HTR-8/SVneo (cell line): ENCODE measurements at places on chromosomes 5 and 9.

DNA sequence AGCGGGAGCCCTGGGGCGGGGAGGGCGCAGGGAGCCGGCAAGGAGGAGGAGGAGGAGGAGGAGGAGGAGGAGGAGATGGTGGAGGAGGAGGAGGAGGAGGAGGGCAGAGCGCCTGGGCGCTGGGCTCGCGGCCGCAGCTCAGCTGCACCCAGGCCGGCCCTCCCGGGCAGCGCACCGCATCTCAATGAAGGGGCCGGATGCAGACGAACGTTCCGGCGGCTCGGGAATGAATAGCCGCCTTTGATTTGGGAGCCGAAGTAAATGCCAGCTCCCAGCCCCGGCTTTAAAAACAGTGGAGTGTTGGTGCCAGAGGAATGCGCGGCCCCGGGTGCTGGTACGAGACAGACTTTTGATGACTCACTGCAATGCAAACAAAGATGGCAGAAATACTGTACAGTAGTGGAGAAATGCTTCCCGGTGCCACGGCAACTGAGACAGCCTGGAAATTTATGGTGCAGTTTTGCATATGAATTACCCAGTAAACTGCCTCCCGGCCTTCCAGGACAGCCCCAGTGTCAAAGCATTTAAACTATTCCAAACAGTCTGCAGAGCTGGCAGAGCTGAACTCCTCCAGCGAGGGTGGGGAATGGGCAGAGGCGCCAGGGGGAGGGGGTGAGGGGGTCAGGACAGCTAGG is 43.1 kb downstream of the NACC2 start:
- peak; percentile 86 for DNase-seq

- no peak for DNase-seq
These were observed 77.8 kb downstream of the FSTL4 start for GRCh38 chr5:133534566-133534965.

- DNase-seq, result no peak
These were observed 86.7 kb downstream of the GOLPH3 start for GRCh38 chr5:32087086-32088082.

DNA sequence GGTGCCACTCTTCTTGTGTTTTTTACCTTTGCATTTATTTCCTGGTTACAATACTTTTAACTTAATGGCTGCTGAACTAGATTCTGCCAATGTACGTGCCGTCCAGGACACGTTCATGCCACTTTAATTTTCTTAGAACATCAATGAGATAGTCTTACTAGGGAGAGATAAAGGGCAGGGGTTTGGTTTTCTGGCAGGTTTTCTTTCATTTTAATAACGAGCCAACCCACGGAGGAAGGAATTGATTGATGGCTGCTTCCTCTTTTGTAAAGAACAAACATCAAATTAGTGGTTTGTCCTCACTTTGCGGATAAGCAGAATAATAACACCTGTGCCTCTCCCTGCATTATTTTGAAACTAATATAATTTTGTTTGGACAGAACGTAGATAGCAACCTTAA is 135.7 kb downstream of the DOCK8 start:
- DNase-seq, result no peak

DNA sequence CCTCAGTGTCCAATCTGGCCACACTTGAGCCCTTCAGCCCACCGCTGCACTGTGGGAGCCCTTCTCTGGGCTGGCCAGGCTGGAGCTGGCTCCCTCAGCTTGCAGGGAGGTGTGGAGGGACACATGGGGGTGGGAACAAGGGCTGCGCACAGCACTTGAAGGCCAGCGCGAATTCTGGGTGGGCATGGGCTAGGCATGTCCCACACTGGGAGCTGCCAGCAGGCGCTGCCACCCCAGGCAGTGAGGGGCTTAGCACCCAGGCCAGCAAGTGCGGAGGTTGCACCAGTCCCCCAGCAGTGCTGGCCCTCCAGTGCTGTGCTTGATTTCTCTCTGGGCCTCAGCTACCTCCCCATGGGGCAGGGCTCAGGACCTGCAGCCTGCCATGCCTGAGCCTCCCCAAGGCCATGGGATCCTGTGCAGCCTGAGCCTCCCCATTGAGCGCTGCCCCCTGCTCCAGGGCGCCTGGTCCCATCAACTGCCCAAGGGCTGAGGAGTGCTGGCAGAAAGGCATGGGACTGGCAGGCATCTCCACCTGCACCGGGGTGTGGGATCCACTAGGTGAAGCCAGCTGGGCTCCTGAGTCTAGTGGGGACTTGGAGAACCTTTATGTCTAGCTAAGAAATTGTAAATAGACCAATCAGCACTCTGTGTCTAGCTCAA is 148.2 kb downstream of the EMB start:
- DNase-seq, result no peak

GRCh38 chr9:84123648-84124406 is 143.2 kb downstream of the RMI1 start:
- no peak for DNase-seq

DNA sequence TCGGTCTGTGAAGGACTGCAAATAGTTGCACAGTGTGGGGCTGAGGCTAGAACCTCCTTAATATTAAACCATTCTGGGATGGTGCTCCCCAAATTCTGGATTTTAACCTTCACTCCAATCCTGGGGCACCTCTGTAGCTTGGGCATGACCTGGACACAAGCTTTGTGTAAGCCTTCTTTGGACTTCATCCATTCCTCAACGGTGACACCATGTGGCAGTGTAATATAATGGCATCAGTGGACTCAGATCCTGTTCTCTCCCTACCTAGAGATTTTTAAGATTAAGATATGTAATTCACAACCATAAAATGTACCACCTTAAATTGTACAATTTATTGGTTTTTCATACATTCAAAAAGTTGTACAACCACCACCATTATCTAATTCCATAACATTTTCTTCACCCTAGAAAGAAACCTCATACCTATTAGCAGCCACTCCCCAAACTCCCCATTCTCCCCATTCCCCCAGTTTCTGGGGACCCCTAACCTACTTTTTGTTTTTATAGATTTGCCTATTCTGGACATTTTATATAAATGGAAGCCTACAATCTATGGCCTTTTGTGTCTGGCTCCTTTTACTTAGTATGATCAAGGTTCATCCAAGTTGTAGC is 4.8 kb upstream of the PLGRKT start:
- peak; percentile 33 for DNase-seq

DNA sequence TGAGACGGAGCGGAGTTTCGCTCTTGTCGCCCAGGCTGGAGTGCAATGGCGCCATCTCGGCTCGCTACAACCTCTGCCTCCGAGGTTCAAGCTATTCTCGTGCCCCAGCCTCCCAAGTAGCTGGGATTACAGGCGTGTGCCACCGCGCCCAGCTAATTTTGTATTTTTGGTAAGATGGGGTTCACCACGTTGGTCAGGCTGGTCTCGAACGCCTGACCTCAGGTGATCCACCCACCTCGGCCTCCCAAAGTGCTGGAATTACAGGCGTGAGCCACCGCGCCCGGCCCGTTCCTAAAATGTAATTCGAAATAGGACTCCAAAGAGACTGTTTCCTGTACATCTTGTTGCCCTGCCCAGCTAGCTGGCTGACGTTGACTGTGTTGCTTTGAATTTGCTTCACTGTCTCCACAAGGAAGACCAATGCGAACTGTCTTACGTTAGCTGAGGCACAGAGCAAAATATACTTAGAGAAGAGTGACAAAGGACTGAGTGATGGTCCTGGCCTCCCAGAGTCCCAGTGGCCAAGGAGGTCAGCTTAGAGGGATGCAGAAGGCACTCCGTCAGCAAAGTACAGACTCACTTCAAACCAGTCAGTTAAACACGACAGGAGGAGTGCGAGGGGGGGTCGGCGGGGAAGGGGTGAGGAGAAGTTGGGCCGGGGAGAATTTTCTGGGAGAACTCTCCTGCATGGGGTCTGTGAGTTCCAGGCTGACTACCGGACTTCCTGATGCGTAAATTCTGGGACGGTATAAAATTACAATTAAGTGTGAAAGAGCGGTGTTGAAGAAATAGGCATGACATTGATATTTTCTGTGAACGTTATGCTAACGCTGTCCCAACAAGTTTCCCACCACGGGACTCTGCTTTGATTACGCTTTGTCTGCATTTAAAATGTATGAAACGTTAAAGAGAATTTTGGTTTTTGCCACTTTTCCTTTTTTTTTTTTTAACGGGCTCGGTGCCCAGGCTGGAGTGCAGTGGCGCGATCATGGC is 6.8 kb upstream of the TRIM41 start:
- DNase-seq, result no peak

DNA sequence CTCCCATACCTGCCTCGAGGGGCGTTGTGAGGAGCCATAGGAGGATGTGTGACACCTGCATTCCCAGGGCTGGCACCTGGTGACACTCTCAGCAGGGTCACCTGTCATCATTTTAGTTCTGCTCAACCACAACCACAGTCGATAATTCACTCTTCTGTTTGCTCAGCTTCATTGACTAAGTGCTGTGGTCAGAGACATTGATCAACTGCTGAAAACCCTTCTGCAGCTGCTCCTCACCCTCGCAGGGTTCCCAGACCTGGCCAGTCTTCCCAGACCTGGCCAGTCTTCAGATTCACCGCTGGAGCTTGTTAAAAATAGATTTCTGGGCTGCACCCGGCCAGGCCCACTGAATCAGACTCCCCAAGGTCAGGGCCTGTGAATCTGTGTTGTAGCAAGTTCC is 92.8 kb downstream of the MVB12B start:
- no peak for DNase-seq

GRCh38 chr5:134609232-134609851 is 23.3 kb downstream of the SAR1B start:
- DNase-seq, result no peak

DNA sequence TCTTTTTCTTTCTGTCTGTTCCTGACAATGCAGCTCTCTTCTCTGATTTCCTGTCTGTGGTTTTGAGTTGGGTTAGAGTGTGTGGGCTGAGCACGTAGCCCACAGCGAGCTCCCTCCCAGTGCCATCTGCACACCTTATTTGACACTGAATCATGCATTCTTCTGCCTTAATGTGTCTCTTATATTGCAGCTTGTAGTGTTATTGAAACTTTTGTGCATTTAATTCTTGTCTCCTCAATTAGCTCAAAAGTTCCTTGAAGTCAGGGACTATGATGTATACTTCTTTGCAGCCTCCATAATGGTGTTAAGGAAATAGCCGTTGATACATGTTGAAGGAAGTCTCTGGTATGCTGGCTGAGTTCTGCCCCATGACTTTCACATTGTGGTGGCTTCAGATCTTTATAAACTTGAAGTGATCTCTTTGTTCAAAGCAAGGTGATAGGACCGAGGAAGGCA is 576.2 kb upstream of the CLINT1 start:
- DNase-seq, result peak; percentile 8

DNA sequence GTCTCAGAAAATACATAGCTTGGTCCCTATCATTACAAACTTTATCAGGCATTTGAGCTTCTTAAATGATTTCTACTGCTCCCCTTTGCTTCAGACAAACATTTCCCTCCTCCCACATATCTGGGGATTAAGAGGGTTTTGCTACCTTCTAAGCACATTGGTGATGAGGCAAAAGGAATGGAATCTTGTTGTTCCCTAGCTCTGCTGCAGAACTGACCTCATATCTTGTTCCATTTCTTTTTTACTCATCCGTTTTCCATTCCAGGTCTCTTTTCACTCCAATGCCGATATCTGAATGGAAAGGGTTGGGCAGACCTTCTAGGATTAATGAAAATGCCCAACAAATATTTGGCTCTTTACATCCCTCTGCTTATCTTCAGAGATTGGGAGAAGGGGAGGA is 444.6 kb downstream of the ZNF608 start:
- peak; percentile 18 for DNase-seq

- DNase-seq, result no peak
These were observed 14.0 kb downstream of the TRIM14 start for GRCh38 chr9:98105006-98105405.

DNA sequence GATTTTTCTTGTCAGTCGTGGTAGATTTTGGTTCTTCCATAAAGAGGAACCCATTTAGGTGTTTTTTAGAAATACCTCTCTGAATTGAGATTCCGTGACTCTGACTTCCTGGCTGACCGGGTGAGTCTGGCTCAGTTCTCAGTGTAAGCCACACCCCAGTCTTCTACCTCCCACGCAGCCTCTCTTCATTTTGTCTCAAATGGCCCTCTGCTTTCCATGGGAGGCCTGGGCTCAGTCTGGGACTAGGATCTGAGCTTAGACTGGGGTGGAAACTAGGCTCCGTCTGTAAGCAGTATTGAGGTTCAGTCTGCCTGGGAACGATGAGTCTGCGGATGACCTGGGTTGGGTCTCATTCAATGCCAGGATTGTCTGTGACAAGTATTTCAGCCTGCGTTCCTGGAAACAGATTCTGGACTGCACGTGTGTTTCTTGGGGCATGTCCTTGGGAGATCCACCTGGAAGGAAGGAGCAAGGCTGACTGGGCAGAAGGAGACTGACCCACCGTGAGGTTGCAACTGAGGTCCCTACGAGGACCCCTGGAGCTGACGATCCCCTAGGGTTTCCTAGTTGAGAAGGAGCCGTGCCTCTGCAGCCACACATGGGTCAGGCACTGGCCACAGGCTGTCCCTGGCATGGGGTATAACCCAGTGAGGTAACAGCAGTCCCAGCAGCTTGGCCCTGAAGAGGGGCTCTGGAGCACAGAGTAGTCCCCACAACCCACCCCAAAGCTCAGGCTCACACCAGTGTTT is 12.4 kb upstream of the CRB2 start:
- DNase-seq, result no peak

DNA sequence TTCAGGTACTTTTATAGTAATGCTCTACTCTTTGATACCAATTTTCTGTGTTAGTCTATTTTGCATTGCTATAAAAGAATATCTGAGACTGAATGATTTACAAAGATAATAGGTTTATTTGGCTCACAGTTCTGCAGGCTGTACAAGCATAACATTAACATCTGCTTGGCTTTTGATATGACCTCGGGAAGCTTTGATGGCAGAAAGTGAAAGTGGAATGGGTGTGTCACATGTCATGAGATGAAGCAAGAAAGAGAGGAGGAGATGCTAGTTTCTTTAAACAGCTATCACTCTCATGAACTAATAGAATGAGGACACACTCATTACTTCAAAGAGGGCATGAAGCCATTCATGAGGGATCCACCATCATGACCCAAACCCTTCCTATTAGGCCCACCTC is 270.9 kb upstream of the IL12B start:
- no peak for DNase-seq

DNA sequence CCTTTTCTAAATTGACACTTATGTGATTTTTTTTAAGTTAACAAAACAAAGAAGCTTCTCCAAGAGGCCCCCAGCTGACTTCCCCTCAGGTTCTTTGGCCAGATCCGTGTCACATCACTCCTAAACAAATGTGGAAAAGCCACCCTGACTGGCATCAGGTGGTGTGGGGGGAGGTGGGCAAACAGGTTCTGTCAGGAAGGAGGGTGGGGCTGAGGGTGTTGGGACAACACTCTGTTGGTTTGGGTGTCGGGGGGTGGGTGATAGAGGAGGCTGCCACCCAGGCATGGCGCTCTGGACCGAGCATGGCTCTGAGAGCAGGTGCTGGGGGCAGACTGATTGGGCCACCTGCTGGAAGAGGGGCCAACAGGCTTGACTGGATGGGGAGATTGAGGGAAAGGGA is 210.9 kb downstream of the HSPA4 start:
- no peak for DNase-seq

GRCh38 chr5:55022450-55022849 is 1.6 kb upstream of the GZMK start:
- no peak for DNase-seq

- no peak for DNase-seq
These were observed 53.8 kb upstream of the CLINT1 start for GRCh38 chr5:157912621-157913325.
